Thymus (tissue), 14 donors: ENCODE measurements at places on chromosomes 2 and 18.

DNA sequence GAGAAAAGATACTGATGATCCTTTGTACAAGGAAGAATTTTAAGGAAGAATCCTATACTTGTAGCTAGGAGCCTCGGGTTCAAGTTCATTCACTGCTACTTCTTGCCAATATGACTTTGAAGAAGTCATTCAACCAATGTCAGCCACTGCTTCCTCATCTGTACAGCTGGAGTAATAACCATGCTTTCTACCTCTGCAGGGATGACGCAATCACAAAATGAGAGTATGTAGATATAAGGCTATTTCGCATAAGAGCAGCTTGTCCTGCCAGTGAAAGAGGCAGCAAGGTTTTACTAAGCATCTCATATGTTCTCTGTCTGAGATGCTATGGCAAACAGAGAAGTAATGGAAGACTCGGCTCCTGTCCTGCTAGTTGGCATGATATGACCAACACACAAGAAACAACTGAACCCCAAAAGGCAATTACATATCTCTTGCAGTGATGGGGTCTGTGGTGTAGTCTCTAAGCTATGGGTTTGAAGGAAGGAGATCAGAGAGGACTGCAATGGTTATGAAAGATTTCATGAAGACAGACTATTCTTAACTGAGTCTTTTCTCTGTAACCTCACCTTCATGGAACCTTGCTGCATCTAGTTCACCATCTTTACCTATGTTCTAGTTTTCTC is 9.2 kb downstream of the AAK1 start:
- no peak for DNase-seq

DNA sequence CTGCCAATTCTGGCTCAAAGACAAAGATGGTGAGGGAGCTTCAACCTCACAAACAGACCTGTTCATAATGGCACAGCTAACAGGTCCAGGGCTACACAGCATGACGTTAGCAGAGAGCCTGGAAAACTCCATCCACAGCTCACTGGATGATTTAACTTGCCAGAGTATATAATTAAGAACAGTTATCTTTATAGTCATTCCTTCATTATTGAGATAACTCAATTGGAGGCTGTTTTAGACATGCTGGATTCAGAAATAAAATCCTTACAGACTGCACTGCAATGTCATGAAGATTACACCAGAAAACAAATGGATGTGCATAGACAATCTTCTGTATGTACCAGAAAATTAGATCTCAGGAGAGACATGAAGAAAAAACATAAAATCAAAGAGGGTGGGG is 55.1 kb upstream of the LYPD1 start:
- DNase-seq: no peak

DNA sequence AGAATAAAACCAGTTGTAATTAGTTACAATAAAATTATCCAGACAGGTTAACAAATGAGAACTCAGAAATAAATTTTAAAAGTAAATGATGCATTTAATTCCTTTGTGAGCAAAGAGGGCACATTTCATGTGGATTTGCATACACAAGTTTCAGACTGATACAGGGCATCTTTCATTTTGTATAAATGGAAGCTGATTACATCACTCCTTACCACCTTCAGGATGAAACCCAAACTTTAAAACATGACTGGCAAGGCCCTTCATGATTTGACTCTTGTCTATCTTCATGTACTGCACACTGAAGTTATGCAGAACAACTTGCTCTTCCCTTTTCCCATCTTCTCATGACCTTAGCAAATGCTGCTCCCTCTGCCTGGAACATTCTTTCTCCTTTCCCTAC is 26.9 kb downstream of the EFEMP1 start:
- no peak for DNase-seq

GRCh38 chr2:224223851-224224555 is 177.9 kb downstream of the FAM124B start:
- DNase-seq: no peak

- no peak for DNase-seq
Observed at GRCh38 chr2:159326569-159327255, 40.2 kb upstream of the WDSUB1 start.

- no peak for DNase-seq
Observed at GRCh38 chr2:168030862-168031624, 216.4 kb downstream of the STK39 start.

GRCh38 chr2:11998218-11998617 is 251.8 kb downstream of the LPIN1 start:
- no peak for DNase-seq

GRCh38 chr2:25955869-25956535 is 26.3 kb downstream of the KIF3C start:
- no peak for DNase-seq

DNA sequence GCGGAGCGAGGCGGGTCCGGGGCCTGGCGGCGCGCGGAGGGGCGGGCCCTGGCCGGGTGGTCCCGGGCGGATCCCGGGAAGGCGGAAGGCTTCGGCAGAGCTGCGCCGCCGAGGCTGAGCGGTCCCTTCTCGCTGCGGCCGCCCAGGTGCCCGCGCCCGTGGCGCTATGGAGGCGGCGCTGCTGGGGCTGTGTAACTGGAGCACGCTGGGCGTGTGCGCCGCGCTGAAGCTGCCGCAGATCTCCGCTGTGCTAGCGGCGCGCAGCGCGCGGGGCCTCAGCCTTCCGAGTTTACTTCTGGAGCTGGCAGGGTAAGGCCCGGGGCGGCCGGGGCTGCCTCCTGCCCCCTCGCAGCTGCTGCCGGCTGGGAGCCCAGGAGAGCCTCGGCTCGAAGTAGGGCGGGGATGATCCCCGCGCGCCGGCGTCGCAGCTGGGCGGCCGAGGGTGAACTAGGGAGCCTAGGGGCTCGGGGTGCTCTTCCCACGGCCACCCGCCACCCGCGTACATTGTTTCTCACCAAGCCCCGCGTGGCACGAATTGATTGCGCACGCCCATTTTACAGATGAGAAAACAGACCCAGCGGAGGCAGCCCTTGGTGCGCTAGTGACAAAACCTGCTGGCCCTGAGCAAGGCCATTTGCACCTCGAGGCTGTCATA is at the start of gene SLC66A3:
Gene SLC66A3, plus strand, starts transcription at position 87 of the 655 bp plus-strand sequence. Its CDS starts 80 bp downstream, at position 167.
- peak; percentile 91 for DNase-seq

- DNase-seq: no peak
Observed at GRCh38 chr18:2312440-2312839, 258.9 kb downstream of the METTL4 start.

- DNase-seq: no peak
Observed at GRCh38 chr2:223537115-223537514, 65.0 kb downstream of the SCG2 start.

DNA sequence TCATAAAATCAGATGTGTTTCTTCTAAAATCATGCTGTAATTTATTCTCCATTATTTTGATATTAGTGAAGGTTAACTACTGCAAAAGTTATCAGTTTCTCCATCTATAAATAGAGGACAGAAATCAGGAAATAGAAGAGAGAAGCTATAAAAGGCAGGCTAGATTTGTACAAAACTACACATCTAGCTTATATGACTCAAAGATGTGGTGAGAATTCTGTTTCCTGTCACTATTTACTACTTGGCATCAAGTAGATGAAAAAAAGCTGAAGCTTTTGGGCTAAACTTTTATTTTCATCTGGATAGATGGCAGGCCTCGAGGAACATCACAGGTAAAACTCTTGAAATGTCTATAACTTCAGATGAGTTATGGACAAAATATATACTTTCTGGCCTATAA is 49.8 kb upstream of the NAB1 start:
- DNase-seq: no peak

DNA sequence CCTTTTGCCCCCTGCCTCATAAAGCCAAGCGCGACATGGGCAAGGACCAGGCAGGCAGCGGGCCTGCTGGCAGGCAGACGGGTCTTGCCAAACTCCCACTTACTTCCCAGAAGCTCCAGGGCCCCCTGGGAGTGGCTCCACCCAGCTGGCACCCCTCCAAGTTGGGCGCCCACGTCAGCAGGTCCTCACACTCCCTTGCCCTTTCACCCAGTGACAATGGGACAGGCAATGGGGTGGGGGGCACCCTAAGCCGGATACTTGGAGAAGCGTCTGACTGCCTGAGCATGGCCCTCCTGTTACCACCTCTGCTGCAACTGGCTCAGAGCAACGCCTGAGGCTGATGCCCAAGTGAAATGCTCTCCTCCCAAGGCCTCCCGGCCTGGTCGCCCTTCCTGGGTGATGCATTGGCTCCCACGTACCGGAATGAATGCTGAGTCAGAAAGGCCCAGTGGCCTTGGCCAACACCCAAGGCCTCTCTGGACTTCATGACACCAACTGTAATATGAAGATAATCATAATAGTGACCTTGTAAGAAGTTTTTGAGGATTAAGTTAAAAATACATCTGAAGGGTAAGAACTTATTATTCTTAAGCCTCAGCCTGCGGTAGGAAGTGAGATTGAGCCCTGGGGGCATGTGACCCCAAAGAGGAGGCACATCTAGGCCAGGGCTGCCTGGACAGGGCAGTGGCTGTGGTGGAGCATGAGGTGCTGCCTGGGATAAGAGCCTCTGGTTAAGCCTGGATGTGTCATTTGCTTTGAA is 31.6 kb downstream of the KCNK3 start:
- DNase-seq: no peak

DNA sequence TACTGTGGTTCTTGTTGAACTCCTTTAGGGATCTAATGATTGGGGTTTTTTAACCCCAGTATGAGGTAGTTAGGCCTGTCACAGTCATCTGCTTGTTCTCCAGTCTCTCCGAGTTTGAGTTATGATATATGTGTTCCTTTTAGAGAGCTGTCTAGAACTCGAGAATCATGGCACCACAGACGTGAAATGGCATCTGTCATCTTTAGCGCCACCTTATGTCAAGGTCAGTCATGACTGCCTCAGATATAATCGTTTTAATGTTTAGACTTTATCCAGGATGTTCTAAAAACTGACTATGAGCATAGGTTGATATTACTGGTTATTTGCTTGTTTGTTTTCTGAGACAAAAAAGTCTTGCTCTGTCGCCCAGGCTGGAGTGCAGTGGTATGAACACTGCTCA is 112.2 kb downstream of the CEP192 start:
- no peak for DNase-seq

- DNase-seq: no peak
Observed at GRCh38 chr2:174692256-174692919, 71.9 kb downstream of the CHRNA1 start.

DNA sequence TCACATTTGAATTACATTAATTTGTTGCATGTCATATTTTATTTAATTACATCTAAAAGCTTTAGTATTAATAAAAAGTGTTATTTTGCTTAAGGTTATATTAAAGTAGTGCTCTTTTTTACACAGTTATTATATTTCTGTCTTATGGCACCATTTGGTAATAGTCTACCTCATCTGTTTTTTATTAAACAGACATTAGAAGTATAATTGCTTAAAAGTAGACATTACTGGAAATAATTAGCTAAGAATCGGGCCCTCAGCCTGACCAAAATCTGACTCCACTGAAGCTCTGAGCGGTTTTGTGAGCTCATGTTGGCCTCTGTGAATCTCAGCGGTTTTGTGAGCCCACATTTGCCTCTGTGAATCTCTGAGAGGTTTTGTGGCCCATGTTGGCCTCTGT is 102.5 kb upstream of the SNTG2 start:
- DNase-seq: no peak

- DNase-seq: no peak
Observed at GRCh38 chr2:212145121-212145520, 393.5 kb downstream of the ERBB4 start.

- no peak for DNase-seq
Observed at GRCh38 chr2:200049086-200049485, 93.7 kb downstream of the MAIP1 start.

- no peak for DNase-seq
Observed at GRCh38 chr18:4391859-4392258, 63.2 kb downstream of the DLGAP1 start.

- no peak for DNase-seq
Observed at GRCh38 chr2:85394976-85395375, 15.2 kb downstream of the CAPG start.

GRCh38 chr18:29012364-29012763 is 835.4 kb upstream of the CDH2 start:
- no peak for DNase-seq

DNA sequence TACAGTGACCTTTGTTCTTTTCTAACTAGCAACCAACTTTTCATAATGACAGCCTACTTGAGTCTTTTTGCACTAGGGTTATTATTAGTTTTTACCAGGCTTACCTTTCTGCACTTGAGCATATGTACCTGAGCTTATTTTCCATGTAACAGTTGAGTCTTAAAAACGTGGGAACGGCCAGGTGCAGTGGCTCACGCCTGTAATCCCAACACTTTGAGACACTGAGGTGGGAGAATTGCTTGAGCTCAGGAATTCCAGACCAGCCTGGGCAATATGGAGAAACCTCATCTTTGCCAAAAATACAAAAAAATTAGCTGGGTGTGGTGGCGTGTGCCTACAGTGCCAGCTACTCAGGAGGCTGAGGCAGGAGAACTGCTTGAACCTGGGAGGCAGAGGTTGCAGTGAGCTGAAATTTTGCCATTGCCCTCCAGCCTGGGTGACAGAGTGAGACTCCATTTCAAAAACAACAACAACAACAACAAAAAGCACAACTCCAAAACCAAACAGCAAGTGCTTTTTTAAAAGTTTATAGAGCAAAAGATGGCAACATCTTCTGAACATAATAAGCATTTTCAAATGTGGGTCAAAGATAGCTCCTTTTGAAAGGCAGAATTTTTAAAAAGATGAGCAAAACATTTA is 57.1 kb upstream of the CD28 start:
- DNase-seq: no peak

DNA sequence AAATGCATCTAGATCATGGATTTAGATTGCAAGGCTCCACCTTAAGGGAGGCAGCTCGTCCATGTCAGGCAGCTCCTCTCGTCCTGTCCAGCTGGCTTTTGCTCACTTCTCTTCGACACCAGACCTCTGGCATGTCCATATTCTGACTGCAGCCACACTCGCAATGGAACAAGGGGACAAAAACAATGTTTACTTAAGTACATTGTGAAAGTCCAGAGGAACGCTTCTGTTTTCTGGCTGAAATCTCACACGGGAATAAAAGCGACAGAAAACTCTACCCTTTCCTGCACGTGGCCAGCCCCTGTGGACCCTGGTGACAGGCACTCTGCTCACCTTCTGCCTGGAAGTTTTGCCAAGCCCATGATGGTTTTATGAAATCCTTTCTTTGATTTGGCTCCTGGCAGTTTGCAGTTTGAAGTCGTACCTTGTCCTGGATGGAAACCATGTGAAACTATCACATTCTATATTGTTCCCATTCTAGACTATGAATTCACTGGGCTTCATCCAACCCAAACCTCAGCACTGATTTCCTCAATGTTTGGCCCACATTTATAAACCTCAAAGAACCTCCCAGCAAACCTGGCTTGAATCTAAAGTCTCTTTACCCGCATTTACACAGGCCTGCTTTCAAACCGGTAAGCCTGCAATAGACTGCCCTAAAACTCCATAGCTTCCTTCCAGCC is 134.3 kb upstream of the PIEZO2 start:
- DNase-seq: no peak

DNA sequence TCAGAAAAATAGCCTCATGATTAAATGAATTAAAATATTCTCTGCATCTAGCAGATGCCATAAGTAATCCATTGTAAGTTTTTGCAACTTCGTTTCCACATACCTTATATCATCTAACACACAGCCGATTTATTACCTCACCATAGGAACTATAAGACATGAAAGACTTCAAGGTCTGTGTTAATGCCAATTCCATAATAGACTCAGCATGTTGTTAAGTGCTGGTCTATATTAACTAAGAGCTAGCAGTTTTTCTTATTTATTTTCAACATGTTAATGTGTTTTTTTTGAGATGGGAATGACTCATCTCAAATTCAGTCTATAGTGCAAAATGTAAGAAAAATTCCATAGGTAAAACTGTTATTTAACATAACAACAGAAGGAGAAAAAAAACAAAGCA is 243.9 kb upstream of the GULP1 start:
- DNase-seq: no peak
